Right atrium auricular region (tissue), 2 donors: ENCODE measurements at places on chromosomes 5 and 9. TPM values are rescaled to one million over a fixed set of nuclear protein-coding genes. Genes with fewer than 3 reads are reported as not detected.

- no peak for DNase-seq
- peak overlapping the region; percentile 84 for H3K27ac ChIP-seq
- H3K4me3 ChIP-seq: no peak overlapping the region
- H3K4me1 ChIP-seq: no peaks in the 10 kb centered on the region
Observed at GRCh38 chr5:23026252-23027170, 173.4 kb upstream of the CDH12 start.

- H3K27ac ChIP-seq: no peak overlapping the region
- peaks cover 33% of the 10 kb centered on the region for H3K36me3 ChIP-seq
- H3K4me1 ChIP-seq: no peaks in the 10 kb centered on the region
- no peak overlapping the region for H3K4me3 ChIP-seq
Observed at GRCh38 chr5:160251406-160252155, 22.3 kb downstream of the FABP6 start.

GRCh38 chr9:124973807-124974206 lies 32.9 kb upstream of the GOLGA1 start:
- H3K27ac ChIP-seq: no peak overlapping the region
- no peaks in the 10 kb centered on the region for H3K4me1 ChIP-seq
- no peaks in the 10 kb centered on the region for H3K27me3 ChIP-seq
- DNase-seq: no peak

Gene ISOC1
- 45.9 TPM for total RNA-seq

DNA sequence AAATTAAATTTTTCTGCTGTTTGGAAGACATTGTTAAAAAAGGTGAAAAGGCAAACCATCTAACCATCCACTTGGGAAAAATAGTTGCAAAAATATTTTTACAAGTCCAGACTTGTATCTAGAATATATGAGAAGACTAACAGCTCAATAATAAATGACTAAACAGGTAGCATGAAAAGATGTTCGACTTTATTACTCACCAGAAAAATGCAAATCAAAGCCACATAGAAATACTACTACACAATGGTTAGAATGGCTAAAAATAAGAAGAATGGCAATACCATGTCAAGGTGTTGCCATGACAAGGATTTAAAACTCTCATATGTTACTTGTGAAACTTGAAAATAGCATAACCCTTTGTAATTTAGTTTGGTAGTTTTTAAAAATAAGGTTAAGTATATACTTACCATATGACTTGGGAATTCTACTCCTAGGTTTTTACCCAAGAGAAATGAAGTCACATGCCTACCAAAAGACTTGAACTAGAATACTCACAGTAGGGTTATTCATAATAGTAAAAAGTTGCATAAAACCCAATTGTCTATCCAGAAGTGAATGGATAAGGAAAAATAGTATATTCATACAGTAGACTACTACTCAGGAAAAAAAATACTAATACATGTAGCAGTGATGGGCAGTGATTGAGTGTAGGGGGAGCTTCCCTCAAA lies 93.8 kb downstream of the VPS13A start:
- H3K4me1 ChIP-seq: no peaks in the 10 kb centered on the region
- H3K27me3 ChIP-seq: no peaks in the 10 kb centered on the region
- no peak overlapping the region for H3K27ac ChIP-seq
- no peak for DNase-seq
- H3K4me3 ChIP-seq: no peak overlapping the region

DNA sequence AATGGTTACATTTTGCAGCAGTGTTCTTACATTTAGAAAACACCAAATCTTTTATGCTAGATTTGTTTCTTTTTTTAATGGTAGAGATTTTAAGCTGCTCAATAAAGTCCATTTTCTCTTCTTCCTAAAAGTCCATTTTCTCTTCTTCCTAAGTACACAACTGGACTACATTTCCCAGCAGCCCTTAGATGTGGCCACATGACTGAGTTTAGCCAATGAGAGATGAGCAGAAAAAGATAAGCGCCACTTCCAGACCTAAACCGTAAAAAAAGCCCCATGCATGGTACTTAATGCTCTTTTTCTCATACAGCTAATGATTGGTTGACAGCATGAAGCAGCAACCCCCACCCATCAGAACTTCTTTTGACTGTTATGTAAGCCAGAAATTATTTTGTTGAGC lies 206.7 kb downstream of the FAM114A2 start:
- no peaks in the 10 kb centered on the region for H3K27me3 ChIP-seq
- H3K4me3 ChIP-seq: no peak overlapping the region
- H3K4me1 ChIP-seq: no peaks in the 10 kb centered on the region
- no peak overlapping the region for H3K27ac ChIP-seq
- no peaks in the 10 kb centered on the region for H3K36me3 ChIP-seq
- no peak for DNase-seq

Gene CTSV
- not detected for total RNA-seq

DNA sequence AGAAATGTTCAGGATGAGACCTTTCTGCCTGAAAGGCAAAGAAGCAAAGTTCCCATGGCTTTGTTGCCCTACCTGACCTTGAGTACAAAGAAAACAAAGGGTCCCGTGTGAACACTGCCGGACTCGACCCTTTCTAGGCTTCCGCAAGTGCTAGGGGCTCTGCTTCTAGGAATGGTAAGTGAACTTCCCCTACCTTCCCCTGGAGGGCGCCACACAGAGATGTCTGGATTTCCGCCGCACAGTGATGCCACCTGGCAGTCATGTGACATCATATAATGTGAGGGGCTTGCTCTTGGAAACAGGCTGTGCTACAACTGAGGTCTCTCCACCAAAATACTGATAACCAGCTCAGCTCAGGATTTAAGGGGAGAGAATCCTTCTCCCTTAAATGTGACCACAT lies 56.6 kb downstream of the HSD17B3 start:
- no peak for DNase-seq
- no peak overlapping the region for H3K4me3 ChIP-seq
- no peaks in the 10 kb centered on the region for H3K27me3 ChIP-seq
- H3K4me1 ChIP-seq: no peaks in the 10 kb centered on the region
- H3K36me3 ChIP-seq: no peaks in the 10 kb centered on the region

Gene PCDHB8
- 0.90 TPM for total RNA-seq

Gene TAF11L5
- not detected for total RNA-seq

GRCh38 chr5:14110196-14110595 lies 32.9 kb upstream of the TRIO start:
- H3K27ac ChIP-seq: no peak overlapping the region
- DNase-seq: no peak
- H3K4me1 ChIP-seq: no peaks in the 10 kb centered on the region
- H3K4me3 ChIP-seq: no peak overlapping the region
- no peaks in the 10 kb centered on the region for H3K36me3 ChIP-seq

Gene ANKS6
- 8.7 TPM for total RNA-seq

DNA sequence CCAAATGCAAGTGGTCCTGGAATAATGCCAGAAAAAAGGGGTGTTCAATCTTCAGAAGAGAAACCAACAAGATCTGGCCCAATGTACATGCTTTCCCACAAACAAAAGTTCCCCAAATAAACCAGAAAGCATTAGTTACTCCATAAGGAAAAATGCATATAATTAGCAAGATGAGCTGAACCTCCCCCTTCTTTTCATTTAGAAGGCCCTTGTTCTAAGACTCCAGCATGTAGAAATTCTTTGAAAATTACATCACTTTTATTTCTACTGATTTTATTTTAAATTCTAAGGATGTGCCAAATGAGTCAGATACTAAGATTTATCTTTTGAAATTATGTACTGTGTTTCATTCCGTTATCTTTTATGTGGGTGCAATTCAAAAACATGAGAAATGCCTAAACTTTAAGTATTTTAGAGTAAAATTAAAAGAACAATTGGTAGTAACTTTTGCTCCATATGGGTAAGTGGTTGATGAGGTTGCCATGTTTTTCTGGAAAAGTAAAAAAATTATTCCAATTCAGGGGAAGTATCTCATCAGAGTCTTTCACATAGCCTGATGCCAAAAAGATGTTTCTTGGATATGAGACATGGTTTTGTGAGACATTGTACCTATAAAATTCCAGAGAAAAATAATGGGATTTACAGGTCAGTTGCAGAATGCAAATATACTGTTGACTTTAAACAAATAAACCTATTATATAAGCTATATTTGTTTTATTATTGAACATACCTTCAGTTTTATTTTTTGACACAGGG lies 106.5 kb upstream of the CCDC112 start:
- H3K27ac ChIP-seq: no peak overlapping the region
- no peak overlapping the region for H3K4me3 ChIP-seq
- H3K36me3 ChIP-seq: no peaks in the 10 kb centered on the region
- H3K27me3 ChIP-seq: no peaks in the 10 kb centered on the region
